ENCODE measurements at places on chromosomes 2 and 18.
A peak's percentile ranks its signal among the peaks of the same experiment; 100 is the strongest.

GRCh38 chr2:41621095-41621494, 426.7 kb upstream of the PKDCC start:
- no peak for DNase-seq

GRCh38 chr2:171824086-171824485, 70.0 kb downstream of the SLC25A12 start:
- no peak for DNase-seq

DNA sequence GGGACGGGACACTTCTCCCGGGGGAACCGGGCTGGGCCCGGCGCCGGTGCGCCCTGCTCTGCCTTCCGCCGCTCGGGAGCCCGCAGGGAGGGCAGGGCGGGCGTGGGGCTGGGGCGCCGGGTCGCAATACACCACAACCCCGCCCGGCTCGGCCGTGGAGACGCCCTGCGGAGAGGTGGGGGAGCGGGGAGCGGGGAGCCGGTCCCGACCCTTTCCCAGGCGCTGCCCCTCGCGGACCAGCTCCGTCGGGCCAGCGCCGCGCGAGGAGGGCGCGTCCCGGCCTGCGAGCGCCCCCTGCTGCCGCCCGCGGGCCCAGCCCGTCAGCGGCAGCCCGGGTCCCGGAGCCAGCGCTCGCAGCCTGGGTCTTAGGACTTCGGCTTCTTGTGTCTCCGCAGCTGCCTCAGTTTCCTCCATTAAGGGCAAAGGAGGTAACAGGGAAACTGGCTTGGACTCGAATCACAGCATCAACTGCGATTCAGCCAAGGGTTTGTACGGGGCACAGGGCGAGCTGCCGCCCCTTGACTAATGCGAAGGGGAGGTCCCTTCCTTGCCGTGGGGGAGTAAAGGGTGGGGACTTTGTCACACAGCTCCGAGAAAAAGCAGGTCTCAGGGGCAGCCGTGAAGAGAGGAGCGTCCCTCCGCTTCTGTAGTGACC, 635 bp upstream of the ADRA2B start:
- DNase-seq, result peak; percentile 76

- no peak for DNase-seq
Observed at GRCh38 chr2:151905963-151906632, 77.9 kb upstream of the ARL5A start.

- no peak for DNase-seq
Observed at GRCh38 chr2:42969231-42970150, 177.1 kb upstream of the HAAO start.

DNA sequence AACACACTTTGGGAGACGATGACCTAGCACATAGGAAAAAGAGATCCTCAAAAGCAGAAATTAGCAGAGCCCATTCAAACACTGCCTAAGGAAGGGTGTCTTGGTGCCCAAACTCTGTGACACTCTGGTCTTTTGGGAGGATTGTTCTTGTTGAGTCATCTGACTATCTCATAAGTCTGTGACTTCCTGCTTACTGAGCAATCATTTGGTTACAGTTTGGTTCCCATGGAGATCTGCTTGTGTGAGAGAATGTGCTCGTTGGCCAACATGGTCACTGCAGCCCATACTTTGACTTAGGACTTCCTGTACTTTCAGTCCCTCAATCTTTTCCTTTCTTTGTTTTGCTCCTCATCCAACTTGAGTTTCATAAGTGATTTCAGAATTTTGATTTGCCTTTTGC, 602.9 kb downstream of the NYAP2 start:
- no peak for DNase-seq

GRCh38 chr2:36490749-36491148, 107.2 kb downstream of the FEZ2 start:
- DNase-seq, result no peak

- no peak for DNase-seq
Observed at GRCh38 chr18:36600548-36600947, 228.3 kb downstream of the TPGS2 start.

GRCh38 chr2:33370636-33371265, 105.7 kb upstream of the RASGRP3 start:
- no peak for DNase-seq

GRCh38 chr2:19356545-19357401, 1.6 kb downstream of the OSR1 start:
- no peak for DNase-seq

GRCh38 chr18:68984342-68984741, 186.5 kb downstream of the CCDC102B start:
- no peak for DNase-seq

DNA sequence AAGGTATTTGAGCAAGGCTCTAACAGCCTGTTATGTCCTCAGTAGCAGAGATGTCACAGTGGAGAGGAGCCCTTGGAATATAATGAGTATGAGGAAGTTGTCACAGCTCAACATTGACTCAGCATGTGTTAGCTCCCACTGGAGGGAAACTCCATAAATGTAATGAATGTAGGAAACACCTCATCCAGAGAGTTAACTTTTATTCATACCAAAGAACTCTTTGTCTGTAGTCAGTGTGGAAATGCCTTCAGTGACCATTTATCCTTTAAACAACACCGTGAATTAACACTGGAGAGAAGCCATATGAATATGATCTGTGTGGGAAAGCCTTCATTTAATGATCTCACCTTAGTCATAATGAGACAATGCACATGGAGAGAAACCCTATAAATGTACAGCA, 59.7 kb downstream of the CYP1B1 start:
- no peak for DNase-seq

DNA sequence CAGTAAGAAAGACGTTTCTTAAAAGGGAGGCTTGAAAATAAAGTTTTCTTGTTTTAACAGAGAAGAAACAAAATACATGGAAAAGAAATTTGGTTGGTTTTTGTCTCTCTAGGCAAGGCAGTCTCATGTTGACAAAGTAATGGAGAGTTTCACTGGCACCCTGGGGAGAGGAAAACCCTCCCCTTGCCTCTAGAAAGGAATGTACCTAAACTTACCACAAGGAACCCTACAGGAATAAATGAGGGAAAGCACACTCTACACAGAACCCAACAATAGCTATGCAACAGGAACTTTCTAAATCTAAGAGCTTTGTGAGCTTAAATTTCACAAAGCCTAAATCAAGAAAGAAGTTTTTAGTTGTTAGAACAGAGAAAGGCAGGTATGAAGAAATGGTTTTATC, 37.0 kb downstream of the FIGN start:
- no peak for DNase-seq

DNA sequence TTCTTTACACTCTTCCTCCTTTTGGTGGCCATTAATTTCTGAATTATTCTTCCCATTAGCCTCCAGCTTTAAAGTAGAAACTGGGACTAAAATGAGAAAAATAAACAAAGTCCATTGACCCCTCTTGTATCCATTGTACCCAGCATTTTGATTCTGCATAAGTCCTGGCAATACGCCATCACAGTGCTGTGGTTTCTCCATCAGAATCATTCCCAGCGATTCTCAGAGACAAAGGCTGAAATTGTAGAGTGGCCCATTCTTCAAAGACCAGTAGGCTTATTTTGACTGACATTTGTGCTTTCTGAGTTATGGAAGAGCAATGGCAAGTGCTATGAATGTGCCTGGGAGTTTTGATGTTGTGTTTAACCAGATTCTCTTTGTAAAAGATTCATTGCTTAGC, 199.3 kb upstream of the GALNT5 start:
- DNase-seq, result no peak

GRCh38 chr2:195594919-195595694, 61.9 kb upstream of the SLC39A10 start:
- DNase-seq, result no peak

- DNase-seq, result no peak
Observed at GRCh38 chr2:100923461-100924060, 78.5 kb upstream of the RPL31 start.

- no peak for DNase-seq
Observed at GRCh38 chr2:238042849-238043584, 17.8 kb upstream of the SCLY start.

DNA sequence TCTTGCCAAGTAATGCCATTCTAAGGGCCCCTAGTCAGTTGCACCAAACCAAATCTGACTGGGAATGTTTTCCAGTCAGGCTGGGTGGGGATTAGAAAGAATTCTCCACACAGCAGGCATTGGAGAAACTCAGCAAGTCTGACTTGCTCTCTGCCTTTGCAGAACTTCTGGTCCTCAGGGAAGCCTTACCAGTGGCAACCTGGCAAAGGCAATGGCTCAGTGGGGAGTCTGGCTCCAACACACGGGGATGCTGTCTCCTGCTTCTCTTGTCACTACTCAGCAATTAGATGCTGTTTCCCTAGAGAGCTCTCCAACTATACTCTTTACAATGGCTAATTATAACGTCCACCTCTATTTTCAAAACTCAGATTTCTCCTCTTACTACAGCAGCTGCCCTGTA, 810.7 kb downstream of the LRRTM4 start:
- no peak for DNase-seq

DNA sequence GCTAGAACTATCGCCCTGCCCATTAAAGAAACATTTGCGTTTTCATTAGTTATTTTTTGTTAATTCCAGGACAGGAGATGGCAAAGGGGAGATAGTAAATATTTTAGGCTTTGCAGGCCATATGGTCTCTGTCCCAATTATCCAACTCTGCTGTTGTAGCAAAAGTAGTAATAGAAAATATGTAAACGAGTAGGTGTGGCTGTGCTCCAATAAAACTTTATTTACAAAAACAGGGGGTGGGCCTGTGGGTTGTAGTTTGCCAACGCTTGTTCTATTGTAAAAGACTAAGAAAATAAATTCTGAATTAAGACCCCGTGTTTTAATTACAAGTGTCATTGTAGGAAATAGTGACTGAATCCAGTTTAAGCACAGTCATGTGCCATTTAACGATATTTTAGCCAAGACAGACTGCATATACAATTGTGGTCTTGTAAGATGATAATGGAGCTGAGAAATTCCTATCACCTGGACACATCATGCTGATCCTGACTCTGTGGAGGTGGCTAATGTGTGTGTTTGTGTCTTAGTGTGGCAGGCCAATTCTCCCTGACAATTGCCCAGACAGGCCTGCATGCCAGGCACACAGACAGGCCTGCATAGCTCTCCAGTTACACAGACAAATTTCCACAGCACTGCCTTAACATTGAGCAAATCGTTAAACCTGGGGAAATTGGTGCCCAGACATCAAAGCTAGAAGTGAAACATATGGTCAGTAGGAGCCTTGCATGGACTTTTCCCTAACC, 76.4 kb downstream of the SKA1 start:
- DNase-seq, result no peak

GRCh38 chr2:212721026-212721451, 182.4 kb upstream of the ERBB4 start:
- no peak for DNase-seq
